Placental epithelial cell (primary cell): ENCODE measurements at places on chromosomes 7 and 10. TPM values are rescaled to one million over a fixed set of nuclear protein-coding genes. Genes with fewer than 3 reads are reported as not detected.

Gene TMEM213
- total RNA-seq: not detected in 2 replicates

Gene ZNF680
- total RNA-seq: 7.7 and 11.4 TPM in 2 replicates

Gene MYPN
- total RNA-seq: under 0.01 and 0.11 TPM in 2 replicates

Gene SLC29A4
- under 0.01 and 0.43 TPM in 2 replicates for total RNA-seq

Gene HOXA4
- 0.43 and 1.6 TPM in 2 replicates for total RNA-seq

Gene MMP21
- total RNA-seq: 0.11 TPM in 1 of 2 replicates, not detected in the other

Gene OPN4
- total RNA-seq: not detected in 2 replicates

Gene CYP2C8
- total RNA-seq: 0.39 TPM in 1 of 2 replicates, not detected in the other

Gene POM121
- total RNA-seq: 6.7 and 7.8 TPM in 2 replicates

Gene DNAH11
- total RNA-seq: 0.39 and 2.2 TPM in 2 replicates

Gene NOS3
- total RNA-seq: 2.4 and 14.1 TPM in 2 replicates

Gene ELOVL3
- total RNA-seq: not detected in 2 replicates
